ENCODE measurements at places on chromosomes 4 and X. TPM values are rescaled to one million over a fixed set of nuclear protein-coding genes. Genes with fewer than 3 reads are reported as not detected.
A peak's percentile ranks its signal among the peaks of the same experiment; 100 is the strongest.

ARHGAP10 gene
- polyA plus RNA-seq, result 5.3 TPM

PITX2 gene
- not detected for polyA plus RNA-seq

CLDN34 gene
- not detected for polyA plus RNA-seq

CXCR3 gene
- polyA plus RNA-seq, result 34.3 TPM

TMEM271 gene
- polyA plus RNA-seq, result not detected

S100G gene
- not detected for polyA plus RNA-seq

PCDH10 gene
- polyA plus RNA-seq, result not detected

DNA sequence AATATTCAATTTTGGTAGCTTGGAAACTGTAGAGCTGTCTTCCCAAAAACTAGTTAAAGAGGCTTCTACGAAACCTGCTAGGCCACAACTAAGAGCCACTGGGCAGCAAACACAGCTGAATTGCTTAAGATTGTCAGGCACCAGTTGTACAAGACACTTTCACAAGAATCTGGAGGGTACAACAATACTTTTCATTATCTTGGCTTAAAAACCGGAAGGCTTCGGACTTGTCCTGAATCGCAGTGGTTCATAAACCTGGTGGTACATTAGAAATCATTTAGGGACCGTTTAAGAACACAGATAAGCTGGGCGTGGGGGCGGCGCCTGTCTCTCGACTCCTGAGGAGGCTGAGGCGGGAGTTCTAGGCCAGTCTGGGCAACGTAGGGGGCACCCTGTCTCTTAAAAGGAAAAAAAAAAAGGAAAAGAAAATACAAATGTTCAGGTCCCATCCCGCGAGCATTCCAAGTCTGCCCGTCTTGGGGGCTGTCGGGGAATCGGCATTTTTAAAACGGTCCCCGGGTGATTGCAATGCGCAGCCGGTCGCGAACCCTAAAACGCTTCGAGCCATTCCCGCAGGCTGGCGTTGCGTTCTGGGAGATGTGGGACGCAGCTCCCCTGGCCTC is 763 bp downstream of the PYURF start:
- H3K36me3 ChIP-seq, result no peaks in the 10 kb centered on the region
- no peaks in the 10 kb centered on the region for H3K27me3 ChIP-seq
- peak overlapping the region; percentile 98 for H3K4me3 ChIP-seq

DNA sequence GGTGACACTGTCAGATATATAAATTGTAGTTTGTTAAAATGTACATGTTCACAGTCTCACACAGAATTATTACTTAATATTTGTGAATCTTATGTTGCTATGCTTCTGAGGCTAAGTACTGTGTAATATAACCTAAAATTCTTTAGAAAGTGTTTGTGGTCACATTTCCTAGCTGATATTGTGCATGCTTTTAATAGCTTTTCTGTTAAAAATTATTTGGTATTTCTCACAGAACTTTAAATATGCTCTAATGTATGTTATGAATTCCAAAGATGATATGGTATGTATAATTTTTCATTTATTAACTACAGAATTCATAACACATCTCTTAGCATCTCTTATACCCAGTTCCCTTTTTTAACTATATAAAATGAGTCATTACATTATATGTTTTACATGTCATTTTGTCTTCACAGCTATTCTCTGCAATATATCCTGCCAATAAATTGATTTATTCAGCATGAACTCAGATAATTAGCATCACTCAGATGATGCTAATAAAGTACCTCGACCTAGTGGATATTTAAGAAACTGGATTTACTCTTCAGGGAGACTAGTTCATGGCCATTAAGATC is 9.3 kb downstream of the PTPN13 start:
- no peak for DNase-seq
- no peak overlapping the region for H3K27ac ChIP-seq
- no peak overlapping the region for H3K4me3 ChIP-seq
- H3K4me1 ChIP-seq, result no peaks in the 10 kb centered on the region
- no peaks in the 10 kb centered on the region for H3K27me3 ChIP-seq

DNA sequence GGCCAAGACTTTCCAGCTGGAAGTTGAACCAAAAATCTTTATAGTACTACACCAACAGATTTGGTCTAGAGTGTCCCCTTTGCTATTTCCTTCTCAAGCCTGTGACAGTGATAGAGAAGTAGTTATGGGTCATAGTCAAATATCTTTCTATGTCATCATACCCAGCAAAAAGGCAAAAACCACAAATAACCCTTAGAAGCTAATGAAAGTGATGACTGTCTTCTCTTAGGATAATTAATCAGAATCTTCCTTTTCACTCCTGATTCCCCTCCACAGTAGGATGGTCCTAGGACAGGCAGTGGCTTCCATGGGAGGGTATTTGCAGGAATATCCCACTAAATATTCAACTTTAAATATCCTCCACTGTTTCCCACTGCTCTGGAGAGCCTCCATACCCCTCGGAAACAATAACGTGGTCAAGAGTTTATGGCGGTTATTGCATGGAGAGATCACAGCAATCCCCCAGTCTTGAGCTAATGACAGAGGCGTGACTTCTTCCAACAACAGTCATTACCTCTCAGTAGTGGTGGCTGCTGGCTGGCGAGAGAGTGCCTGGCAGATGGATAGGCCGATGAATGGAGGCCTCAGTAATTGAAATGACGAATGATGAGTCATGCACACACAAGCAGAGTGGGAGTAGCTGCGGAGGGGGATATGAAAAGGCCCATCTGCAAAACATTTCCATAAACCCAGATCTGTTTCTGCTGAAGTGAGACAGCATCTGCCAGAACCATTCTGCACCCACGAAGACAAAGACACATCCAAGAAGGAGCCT is 154.9 kb downstream of the STK32B start:
- DNase-seq, result no peak
- H3K27me3 ChIP-seq, result peaks cover 5% of the 10 kb centered on the region
- H3K27ac ChIP-seq, result no peak overlapping the region

GRCh38 chrX:41559235-41560052 is 112.3 kb downstream of the NYX start:
- peaks cover 7% of the 10 kb centered on the region for H3K27me3 ChIP-seq
- no peaks in the 10 kb centered on the region for H3K36me3 ChIP-seq
- no peak for DNase-seq
- peak overlapping the region; percentile 16 for H3K4me3 ChIP-seq
- H3K4me1 ChIP-seq, result peaks cover 54% of the 10 kb centered on the region

DNA sequence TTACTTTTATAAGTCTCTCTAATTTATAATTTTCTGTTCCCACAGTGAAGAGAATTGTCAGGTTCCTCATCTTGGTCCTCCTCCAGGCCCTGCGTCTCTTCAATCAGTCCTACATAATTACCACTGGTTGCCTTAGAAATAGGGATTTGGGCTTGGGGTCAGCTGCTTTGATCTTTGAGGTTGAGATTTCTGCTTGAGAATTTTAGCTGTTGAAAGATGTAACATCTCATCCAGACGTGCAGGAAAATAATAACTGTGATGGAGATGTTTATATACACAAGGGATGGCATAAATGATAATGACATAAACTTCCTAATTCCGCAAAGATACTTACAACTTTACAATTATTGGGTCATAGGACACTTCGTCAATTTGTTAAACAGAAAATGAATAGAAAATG is 30.3 kb downstream of the AADAT start:
- no peak for DNase-seq
- no peaks in the 10 kb centered on the region for H3K36me3 ChIP-seq
- no peaks in the 10 kb centered on the region for H3K27me3 ChIP-seq

DNA sequence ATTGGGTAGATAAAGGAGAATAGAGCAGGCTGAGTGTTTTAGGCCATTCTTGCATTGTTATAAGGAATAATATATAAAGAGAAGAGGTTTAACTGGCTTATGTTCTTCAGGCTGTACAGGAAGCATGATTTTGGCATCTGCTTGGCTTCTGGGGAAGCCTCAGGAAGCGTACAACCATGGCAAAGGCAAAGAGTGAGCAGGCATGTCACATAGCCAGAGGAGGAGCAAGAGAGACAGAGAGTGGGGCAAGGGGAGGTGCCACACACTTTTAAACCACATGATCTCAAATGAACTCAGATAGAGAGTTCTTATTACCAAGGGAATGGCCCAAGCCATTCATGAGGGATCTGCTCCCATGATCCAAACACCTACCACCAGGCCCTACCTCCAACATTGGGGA is 4.4 kb upstream of the METTL14 start:
- H3K27me3 ChIP-seq, result peaks cover 5% of the 10 kb centered on the region
- peaks cover 16% of the 10 kb centered on the region for H3K4me1 ChIP-seq
- no peaks in the 10 kb centered on the region for H3K36me3 ChIP-seq
- H3K27ac ChIP-seq, result no peak overlapping the region

DNA sequence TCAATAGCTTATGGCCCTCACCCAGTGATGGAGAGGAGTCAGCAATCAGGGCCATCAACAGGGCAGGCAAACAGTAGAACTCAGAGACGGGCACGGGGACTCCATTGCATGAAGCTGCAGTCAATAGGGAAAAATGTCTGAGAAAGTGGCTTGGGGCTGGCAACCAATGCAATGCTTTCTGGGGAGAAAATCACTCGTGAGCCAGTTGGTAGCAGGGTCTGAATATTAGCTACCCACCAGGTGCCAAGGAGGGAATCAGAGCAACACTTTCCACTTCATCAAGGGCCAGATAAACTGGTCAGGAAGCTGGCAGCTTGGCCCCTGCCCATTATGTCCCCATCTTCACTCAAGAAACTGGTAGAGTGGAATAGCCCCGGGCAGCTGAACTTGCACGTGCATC is 80.7 kb downstream of the STARD8 start:
- no peak overlapping the region for H3K27ac ChIP-seq
- H3K4me1 ChIP-seq, result no peaks in the 10 kb centered on the region
- H3K4me3 ChIP-seq, result no peak overlapping the region
- no peak for DNase-seq
- peaks cover 1% of the 10 kb centered on the region for H3K27me3 ChIP-seq
- no peaks in the 10 kb centered on the region for H3K36me3 ChIP-seq

GRCh38 chrX:108456971-108457477 is 17.4 kb downstream of the COL4A5 start:
- no peaks in the 10 kb centered on the region for H3K4me1 ChIP-seq
- H3K27me3 ChIP-seq, result no peaks in the 10 kb centered on the region
- no peak overlapping the region for H3K4me3 ChIP-seq
- DNase-seq, result no peak

GRCh38 chrX:104564921-104565703 is 887 bp upstream of the IL1RAPL2 start:
- H3K4me3 ChIP-seq, result no peak overlapping the region
- H3K27me3 ChIP-seq, result peaks cover 9% of the 10 kb centered on the region
- DNase-seq, result no peak
- H3K36me3 ChIP-seq, result peaks cover 3% of the 10 kb centered on the region

- H3K4me1 ChIP-seq, result peaks cover 28% of the 10 kb centered on the region
- DNase-seq, result peak; percentile 87
- H3K27me3 ChIP-seq, result peaks cover 8% of the 10 kb centered on the region
- H3K4me3 ChIP-seq, result peak within 1 kb of the TSS; percentile 91
- H3K36me3 ChIP-seq, result no peaks in the 10 kb centered on the region
Observed at GRCh38 chr4:169611991-169612870, at the start of gene NEK1. Gene NEK1, minus strand, starts transcription at chr4:169612583. Its CDS starts 9,953 bp downstream, at chr4:169602630.

DNA sequence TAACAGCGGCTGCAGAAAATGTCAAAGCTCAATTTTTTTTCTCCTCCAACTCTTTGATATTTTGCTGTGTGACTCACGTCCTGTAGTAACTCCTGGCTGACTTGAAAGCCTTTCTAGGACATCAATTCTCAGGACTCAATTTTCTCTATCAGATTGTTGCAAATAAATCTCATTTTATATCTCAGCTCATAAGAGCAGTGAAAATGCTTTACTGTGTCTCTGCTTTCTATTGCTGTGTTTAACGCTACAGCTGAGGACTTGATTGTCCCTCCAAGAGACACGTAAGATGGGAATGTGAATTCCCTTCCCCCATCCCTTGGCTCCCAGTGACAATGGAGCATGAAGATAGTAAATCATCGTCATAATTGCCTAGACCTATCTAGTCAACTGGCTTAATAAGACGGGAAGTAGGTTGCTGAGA is 20.5 kb upstream of the CBR4 start:
- H3K27me3 ChIP-seq, result no peaks in the 10 kb centered on the region
- no peak for DNase-seq
- no peak overlapping the region for H3K4me3 ChIP-seq
- H3K27ac ChIP-seq, result no peak overlapping the region

DNA sequence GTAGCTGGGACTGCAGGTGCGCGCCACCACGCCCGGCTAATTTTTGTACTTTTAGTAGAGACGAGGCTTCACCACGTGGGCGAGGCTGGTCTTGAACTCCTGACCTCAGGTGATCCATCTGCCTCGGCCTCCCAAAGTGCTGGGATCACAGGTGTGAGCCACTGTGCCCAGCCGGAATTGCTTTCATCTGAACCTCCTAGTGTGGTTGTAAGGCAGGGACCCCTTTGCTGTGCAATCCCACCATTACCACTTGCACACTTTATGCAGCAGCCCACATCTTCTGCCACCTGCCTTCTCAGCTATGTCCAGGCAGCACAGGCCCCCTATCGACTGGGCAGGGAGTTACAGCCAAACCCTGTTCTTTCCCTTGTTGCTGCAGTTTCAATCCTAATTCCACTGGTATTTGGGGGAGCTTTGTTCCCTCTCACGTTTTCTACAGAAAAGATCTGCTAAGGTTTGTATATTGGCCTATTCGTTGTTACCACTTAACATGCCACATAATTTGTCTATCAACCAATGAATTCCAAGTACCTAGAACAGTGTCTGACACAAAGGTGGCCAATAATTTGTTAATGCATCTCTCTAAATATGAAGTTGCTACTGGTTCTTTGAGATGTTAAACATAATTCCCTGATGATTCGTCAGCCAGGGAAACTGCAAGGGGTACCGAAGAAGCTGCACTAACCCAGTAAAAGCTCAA is 6.5 kb downstream of the RPL39 start:
- no peaks in the 10 kb centered on the region for H3K27me3 ChIP-seq
- H3K27ac ChIP-seq, result no peak overlapping the region
- peaks cover 16% of the 10 kb centered on the region for H3K4me1 ChIP-seq
- DNase-seq, result peak; percentile 34
- H3K36me3 ChIP-seq, result peaks cover 4% of the 10 kb centered on the region

- H3K4me1 ChIP-seq, result no peaks in the 10 kb centered on the region
- H3K36me3 ChIP-seq, result no peaks in the 10 kb centered on the region
- DNase-seq, result no peak
Observed at GRCh38 chr4:174437749-174438148, 84.5 kb downstream of the HPGD start.

GRCh38 chrX:86023811-86024210 is 23.5 kb downstream of the CHM start:
- no peak overlapping the region for H3K27ac ChIP-seq
- DNase-seq, result no peak
- no peaks in the 10 kb centered on the region for H3K4me1 ChIP-seq
- no peaks in the 10 kb centered on the region for H3K36me3 ChIP-seq

DNA sequence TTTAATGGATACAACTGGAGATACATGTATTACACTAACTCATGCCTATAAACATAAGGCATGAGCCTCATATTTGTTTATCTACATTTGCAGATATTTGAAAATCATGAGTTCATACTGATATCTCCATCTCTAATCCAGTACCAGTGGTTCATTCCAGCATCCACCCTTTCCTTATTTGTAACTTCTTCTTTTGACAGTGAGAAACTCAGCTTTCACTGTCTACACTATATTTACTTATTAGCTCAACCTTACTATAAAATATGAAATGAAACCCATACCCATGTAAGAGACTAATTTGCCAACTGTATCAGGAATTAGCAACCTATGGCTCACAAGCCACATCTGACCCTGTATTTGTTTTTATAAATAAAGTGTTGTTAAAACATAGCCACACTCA is 161.9 kb upstream of the GPRIN3 start:
- no peaks in the 10 kb centered on the region for H3K36me3 ChIP-seq
- H3K4me1 ChIP-seq, result peaks cover 10% of the 10 kb centered on the region
- H3K4me3 ChIP-seq, result no peak overlapping the region
- H3K27ac ChIP-seq, result no peak overlapping the region
- DNase-seq, result no peak
